ENCODE measurements at places on chromosomes 3 and 15.
A peak's percentile ranks its signal among the peaks of the same experiment; 100 is the strongest.

DNA sequence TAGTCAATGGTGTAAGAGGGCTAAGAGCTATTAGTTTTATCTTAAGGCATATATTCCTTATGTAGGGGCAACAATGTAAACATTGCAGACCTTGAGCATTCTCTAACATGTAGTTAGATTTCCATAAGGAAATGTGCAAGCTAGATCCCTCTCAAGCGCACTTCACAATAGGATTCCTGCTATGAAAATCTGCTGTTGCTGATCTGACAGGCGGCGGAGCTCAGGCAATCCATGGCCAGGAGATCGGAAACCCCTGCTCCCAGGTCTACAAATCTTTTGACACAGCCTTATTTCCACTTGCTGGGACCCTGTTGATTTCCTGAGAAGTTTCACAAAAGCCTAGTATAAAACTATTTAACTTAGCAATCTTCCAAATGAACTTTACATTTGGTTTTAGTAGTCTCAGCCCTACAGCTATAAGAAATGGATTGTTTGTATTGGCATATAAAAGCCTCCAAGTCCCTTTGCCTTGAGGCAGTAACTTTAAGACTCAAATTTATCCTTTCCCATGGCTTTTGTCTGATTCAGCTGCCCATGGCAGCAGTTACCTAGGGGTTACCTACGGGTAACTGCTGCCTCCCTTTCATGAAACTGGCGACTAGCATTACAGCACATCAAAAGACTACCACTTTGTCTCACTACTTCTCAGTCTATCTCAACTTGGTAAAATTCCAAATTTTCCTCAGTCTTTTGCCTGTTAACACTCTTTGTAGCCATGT is 22.7 kb downstream of the TRA2B start:
- no peak for DNase-seq

- no peak for DNase-seq
Measured at GRCh38 chr3:177262396-177262795, 65.1 kb upstream of the TBL1XR1 start.

- DNase-seq = no peak
Measured at GRCh38 chr3:69435274-69436265, 49.7 kb upstream of the FRMD4B start.

GRCh38 chr3:177977381-177978158 is 558.7 kb upstream of the KCNMB2 start:
- DNase-seq = no peak

GRCh38 chr3:16468336-16469098 is 45.0 kb downstream of the RFTN1 start:
- no peak for DNase-seq

DNA sequence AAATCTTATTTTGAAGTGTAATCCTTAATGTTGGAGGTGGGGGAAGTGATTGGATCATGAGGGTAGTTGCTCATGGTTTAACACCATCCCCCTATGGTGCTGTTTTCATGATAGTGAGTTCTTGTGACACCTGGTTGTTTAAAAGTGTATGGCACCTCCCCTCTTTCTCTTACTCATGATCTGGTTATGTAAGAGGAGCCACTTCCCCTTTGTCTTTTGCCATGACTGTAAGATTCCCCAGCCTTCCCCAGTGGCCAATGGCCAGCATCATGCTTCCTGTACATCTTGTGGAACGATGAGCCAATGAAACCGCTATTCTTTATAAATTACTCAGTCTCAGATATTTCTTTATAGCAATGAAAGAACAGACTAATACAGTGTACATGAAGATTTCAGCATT is 39.8 kb upstream of the GMNC start:
- no peak for DNase-seq

GRCh38 chr3:114639171-114639570 is 345.3 kb downstream of the TIGIT start:
- no peak for DNase-seq

DNA sequence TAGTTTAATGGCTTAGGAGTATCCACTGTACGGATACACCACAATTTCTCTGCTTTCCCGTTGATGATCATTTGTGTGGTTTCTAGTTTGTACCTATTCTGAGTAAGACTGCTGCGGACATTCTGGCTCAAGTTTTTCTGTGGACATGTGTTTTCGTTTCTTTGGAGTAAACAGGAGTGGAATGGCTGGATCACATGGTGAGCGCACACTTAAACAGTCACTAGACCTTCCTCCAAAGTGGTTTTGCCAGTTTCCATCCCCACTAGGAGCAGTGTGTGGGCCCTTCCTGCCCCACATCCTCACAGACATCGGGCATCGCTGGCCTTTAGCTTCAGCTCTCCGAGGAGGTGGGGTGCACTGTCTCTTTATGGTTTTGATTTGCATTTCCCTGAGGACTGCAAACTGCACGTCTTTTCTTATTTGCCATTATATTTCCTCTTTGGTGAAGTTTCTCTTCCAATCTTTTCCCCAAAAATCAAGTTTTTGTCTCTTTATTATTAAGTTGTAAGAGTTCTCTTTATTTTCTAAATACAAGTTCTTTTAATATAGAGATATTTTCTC is 94.1 kb downstream of the VGLL4 start:
- no peak for DNase-seq

GRCh38 chr3:143122608-143123352 is 3.2 kb downstream of the CHST2 start:
- no peak for DNase-seq

GRCh38 chr15:80507638-80508316 is 103.6 kb downstream of the ARNT2 start:
- DNase-seq = no peak

- DNase-seq = no peak
Measured at GRCh38 chr3:53555068-53555588, 60.7 kb downstream of the CACNA1D start.

- DNase-seq = no peak
Measured at GRCh38 chr15:64634576-64635498, 140.6 kb downstream of the RBPMS2 start.

DNA sequence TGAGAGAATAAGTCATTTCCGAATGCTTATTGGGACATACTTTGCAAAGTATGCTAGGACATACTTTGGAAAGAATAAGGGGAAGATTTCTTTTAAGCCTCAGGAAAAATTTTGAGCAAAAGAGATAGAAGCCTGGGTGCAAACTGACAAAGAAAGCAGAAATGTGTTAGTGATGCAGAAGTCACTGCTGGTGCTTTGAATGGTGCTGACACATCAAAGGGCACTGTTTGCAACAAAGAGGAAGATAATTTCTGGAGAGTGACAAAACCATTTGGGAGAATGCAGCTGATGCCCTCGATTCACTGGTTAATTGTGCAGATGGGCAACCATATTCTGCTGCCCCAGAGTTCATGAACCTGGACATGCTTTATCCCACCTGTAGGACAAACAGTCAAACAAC is 11.0 kb upstream of the RAP2B start:
- no peak for DNase-seq

- DNase-seq = no peak
Measured at GRCh38 chr3:129286081-129286480, 7.4 kb downstream of the HMCES start.

- DNase-seq = no peak
Measured at GRCh38 chr3:43907508-43907858, 216.7 kb downstream of the ABHD5 start.

DNA sequence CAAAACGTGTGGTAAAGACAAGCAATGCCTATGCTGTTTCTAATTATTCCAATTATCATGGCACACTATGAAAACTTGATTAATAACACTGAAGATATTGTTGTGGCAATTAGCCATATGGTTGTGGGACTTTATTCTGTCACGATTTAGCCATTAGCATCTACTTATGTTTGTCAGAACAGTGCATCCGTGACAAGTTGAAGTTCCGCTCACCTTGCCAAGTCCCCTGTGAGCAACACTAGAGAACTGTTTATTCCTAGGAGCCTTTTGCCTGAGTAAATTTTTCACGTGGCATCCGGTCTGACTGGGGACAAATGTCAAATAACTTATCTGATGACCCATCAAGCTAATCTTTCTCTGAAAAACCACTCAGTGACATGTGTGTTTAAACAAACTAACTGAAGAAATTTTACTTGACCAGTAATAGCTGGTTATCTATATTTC is 403.3 kb downstream of the TBC1D5 start:
- no peak for DNase-seq

GRCh38 chr3:145898487-145898886 is 262.5 kb downstream of the PLOD2 start:
- DNase-seq = no peak

GRCh38 chr15:72770673-72771328 is 12.8 kb downstream of the ADPGK start:
- DNase-seq = no peak

GRCh38 chr3:42351207-42351606 is 59.2 kb downstream of the LYZL4 start:
- DNase-seq = no peak

DNA sequence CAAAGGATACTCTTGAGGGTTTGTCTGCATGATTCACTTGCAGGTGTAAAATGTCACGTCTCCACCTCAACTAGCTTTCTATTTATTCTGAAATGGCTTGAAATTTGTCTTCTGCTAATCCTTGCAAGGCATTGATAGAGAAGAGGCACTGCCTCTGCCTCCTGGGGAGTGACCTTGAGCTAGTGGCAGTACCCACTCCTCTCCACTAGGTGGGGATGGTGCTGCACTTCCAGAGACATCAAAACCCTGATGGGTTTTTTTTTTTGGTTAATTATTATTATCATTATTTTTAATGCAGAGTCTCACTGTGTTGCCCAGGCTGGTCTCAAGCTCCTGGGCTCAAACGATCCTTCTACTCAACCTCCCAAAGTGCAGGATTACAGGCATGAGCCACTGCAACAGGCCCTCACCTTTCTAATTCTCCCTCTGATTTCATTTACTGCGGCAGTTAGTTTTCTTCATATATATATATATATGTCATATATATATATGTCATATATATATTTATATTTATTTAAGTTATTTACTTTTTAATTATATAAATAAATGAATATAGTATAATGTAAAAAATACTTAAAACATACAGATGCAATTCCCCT is 117.6 kb upstream of the EIF1B start:
- DNase-seq = no peak

DNA sequence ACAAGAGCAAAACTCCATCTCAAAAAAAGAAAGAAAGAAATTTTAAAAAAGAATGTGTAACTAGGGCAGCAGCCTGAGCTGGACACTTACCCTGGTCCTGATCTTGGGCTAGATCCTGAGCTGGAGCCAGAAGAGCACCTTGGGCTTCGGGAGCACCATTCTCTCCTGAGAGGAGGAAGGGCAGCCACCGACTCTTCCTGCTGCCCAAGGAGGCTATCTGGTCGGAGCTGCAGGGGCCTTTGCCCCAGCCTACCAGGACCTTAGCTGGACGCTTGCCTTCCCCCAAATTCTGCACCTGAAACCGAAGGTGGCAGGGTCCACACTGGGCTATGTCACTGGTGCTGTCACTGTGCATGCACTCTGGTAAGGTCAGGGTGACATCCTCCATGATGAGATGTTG is 6.9 kb upstream of the CAMKV start:
- no peak for DNase-seq

GRCh38 chr15:46129145-46129544 is 494.3 kb downstream of the SQOR start:
- DNase-seq = no peak

DNA sequence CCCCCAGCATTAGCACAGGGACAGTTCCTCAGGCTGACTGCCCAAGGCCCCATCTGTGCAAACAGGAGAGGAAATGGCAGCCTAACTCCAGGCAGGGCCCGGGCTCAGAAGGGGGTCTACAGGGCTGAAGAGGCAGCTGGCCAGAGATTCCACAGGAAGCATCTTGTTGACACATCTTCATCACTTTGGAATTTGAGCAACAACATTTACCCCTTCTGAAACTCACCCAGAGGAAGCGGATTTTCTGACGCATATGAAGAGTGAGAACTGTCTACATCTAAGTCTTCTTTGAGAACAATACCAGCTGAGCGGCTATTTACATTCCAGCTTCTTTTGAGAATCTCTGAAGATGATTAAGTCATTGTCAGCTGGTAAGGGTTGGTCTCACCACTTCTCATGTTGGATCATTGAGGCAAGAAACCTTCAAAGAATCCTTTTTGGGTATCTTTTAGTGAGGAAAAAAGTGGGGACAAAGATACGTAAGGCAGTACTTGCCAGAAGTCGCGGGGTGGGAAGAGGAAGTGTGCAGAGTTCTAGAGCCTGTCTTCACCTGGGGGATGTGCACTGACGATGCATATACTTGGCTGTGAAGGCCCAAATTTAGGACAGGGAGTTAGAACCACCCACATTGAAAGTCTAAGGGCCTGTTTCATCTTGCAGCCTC is 25.4 kb upstream of the SRP14 start:
- DNase-seq = no peak

GRCh38 chr15:84878504-84878903 is 6.0 kb upstream of the SLC28A1 start:
- peak; percentile 41 for DNase-seq

- DNase-seq = no peak
Measured at GRCh38 chr15:91279486-91279885, 179.4 kb downstream of the SV2B start.

- no peak for DNase-seq
Measured at GRCh38 chr3:58117561-58118181, 93.1 kb downstream of the DNASE1L3 start.

DNA sequence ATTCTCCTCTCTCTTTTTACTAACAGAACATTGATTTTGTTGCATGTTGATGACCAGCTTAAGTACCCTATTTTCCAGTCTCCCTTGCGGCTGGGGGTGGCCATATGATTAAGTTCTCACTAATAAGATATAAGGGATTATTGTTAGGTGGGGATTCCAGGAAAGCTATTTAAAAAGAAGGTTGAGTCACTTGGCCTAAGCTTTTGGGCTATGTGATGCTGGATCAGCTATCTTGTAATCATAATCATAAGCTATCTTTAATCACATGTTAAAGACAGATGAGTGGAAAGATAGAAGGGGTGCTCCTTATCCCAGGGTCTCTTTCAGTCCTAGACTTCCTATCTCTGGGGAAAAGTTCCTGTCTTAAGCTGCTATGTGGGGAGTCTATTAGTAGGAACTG is 59.9 kb downstream of the CGNL1 start:
- DNase-seq = no peak

- no peak for DNase-seq
Measured at GRCh38 chr15:57500256-57500655, 91.4 kb upstream of the MYZAP start.

DNA sequence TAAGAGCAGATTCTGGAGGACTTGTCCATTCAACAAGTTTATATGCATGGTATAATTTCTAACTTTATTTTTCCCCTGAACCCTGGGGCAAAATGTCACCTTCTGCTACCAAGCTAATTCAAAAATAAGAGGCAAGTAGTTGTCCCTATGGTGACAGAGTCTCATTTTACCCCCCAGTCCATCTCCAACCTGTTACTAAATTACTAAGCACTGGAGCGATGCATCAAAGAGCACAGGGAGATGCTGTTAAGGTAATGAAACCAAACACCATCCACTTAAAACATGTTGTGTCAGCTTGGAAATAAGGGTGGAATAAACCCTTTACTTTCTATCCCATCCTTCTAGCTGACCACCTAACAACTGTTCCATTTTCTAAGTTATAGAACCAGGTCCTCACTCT is 417.4 kb upstream of the ATP11B start:
- DNase-seq = no peak

DNA sequence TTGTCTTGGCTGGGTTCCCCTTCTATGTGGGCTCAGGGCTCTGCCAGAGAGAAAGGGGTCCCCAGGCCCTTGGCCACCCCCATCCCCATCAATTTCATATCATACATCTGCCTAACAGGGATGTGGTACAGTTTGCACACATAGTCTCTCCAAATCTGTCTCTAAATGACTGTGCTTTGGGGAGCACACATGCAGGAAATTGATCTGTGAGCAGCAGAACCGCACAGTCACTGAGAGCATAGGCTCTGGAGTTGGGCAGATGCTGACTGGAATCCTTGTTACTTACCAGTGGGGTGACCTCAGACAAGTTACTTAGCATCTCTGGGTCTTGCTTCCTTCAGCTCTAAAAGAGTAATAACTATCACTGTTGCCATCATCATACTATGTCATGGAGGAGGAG is 273.9 kb downstream of the ABHD5 start:
- DNase-seq = no peak

Measured in stimulated activated CD4-positive, alpha-beta T cell treated with anti-CD3 and anti-CD28 coated beads, TNF-alpha, amount 100 ng/mL, for 1 hour (primary cell).